ENCODE measurements at places on chromosomes 13 and 19. TPM values are rescaled to one million over a fixed set of nuclear protein-coding genes. Genes with fewer than 3 reads are reported as not detected.

Gene WDR18
- total RNA-seq = 116 TPM

Gene ZNF66
- 4.3 TPM for total RNA-seq

Gene C19orf81
- total RNA-seq = 10.5 TPM

Gene FGF14
- total RNA-seq = 20.4 TPM

Gene ZNF579
- 27.5 TPM for total RNA-seq

Gene TRIM28
- total RNA-seq = 1,038 TPM

Gene CASP14
- not detected for total RNA-seq

Gene SIGLEC12
- not detected for total RNA-seq

Gene RBM42
- total RNA-seq = 106 TPM

Gene ZNF524
- total RNA-seq = 7.5 TPM

Gene B3GNT3
- total RNA-seq = not detected

Gene CEACAM4
- not detected for total RNA-seq

Gene GADD45B
- total RNA-seq = 16.4 TPM

Gene ZNF460
- total RNA-seq = 58.4 TPM

Gene SNAPC2
- total RNA-seq = 34.4 TPM

Gene ZNF320
- total RNA-seq = 12.2 TPM

Gene ADM5
- 4.3 TPM for total RNA-seq

Gene MIA
- total RNA-seq = 0.75 TPM

Gene PPAN
- total RNA-seq = 132 TPM

Gene NLRP5
- total RNA-seq = not detected

Gene ARHGAP45
- total RNA-seq = 3.4 TPM

Gene ACP7
- not detected for total RNA-seq

Gene CALR3
- not detected for total RNA-seq

Gene CADM4
- 28.7 TPM for total RNA-seq

Gene GRWD1
- total RNA-seq = 109 TPM

Gene ZAR1L
- total RNA-seq = not detected

Gene ZNF415
- 1.7 TPM for total RNA-seq

Gene MYH14
- 1.4 TPM for total RNA-seq

Gene SMIM17
- 0.76 TPM for total RNA-seq

Gene TEX29
- total RNA-seq = 0.76 TPM

Gene LMTK3
- 1.0 TPM for total RNA-seq

Gene ZNF763
- total RNA-seq = 0.24 TPM

Gene OR10H1
- total RNA-seq = not detected

Gene TJP3
- 0.63 TPM for total RNA-seq

Data from A673 (cell line).